ENCODE measurements at places on chromosomes 12 and 14.

DNA sequence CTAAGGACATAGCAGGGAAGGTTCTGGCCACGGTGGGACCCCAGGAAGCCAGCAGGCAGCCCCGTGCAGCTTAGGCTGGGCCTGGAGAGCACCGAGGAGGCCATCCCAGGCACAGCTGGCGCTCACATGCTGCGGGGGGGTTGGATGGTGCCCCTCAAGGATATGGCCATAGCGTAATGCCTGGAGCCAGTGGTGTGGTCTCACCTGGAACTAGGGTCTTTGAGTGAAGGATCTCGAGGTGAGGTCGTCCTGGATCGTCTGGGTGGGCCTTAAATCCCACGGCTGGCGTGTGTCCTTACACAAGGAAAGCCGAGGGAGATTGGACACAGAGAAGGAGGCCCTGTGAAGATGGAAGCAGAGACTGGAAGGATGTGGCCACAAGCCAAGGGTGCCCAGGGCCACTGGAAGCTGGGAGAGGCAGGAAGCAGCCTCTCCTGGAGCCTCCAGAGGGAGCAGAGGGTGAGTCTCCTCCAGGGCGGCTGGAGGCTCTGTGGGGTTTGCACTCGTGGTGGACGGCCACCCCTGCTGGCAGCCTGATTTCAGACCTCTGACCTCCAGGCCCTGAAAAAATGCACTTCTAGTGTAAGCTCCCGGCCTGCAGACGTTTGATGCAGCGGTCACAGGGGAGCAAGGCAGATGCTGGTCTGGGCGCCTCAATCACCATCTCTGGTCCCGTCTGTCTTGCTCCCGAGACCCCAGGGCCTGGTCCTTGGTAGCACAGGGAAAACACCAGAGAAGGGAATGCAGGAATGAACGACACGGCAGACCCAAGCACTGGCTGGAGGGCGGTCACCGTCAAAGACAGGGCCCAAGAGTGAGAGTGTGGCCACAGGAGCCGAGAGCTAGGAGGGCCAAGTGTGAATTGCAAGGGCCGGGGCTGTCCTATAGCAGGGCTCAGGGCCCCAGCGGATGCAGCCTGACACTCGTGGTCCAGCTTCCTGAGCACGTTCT lies 218.6 kb downstream of the KIF26A start:
- DNase-seq: no peak

GRCh38 chr12:50248883-50249282 lies 34.4 kb downstream of the LIMA1 start:
- DNase-seq: no peak

DNA sequence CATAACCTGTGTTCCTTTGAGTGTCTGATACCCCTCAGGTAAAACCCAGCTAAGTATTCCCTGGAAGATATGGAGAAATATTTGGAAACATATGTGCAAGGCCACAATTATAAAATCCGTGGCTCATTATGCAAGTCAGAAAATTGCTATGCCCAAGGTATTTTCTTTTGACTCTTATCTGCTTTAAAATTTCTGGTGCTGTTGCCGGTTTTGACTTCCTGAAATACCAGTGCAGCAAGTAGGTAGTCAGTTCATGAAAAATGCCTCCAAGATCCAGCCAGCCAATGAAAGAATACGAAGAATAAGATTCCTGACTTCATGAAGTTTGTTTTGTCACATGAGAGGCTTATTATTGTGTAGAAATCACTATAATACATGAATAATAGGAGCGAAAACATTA lies 20.2 kb upstream of the FUT8 start:
- DNase-seq: no peak

DNA sequence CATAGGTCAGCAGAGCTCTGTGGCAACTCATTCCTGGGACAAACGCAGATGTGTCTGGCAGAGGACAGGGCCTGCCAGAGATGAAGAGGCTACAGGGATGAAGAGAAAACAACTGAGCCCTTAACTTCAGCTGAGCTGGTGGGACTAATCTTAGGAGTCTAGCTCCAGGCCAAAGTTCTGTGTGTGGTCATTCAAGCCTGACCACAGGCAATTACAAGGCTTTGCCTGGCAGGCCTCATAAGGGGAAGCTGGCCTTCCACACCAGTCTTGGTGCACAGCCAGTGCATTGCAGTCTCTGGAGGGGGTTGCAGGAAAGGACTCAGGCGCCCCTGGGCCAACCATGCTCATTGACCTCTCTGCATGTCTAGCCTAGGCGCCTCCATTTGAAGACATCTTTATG lies 127.6 kb upstream of the DAAM1 start:
- DNase-seq: no peak

DNA sequence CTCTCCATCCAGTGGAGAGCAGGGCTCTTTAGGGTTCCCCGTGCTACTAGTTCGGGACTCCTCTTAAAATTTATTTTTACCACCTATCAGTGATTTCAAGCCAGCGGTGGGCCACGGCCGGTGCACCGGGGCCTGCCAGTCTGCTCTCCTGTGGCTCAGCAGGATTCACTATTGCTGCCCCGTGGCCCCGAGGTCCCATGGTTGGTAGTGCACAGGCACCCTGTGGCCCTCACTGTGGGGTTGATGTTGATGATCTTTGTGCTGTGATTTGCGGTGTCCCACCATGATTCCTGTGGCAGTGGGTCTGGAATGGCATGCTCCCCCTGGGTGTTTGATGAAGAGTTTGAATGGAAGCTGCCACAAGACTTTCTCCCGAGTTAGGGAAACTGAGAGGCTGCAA lies 12.6 kb upstream of the MEG3 start:
- no peak for DNase-seq

- peak; percentile 65 for DNase-seq
These were observed 34.0 kb downstream of the EGLN3 start for GRCh38 chr14:33916663-33917565.

DNA sequence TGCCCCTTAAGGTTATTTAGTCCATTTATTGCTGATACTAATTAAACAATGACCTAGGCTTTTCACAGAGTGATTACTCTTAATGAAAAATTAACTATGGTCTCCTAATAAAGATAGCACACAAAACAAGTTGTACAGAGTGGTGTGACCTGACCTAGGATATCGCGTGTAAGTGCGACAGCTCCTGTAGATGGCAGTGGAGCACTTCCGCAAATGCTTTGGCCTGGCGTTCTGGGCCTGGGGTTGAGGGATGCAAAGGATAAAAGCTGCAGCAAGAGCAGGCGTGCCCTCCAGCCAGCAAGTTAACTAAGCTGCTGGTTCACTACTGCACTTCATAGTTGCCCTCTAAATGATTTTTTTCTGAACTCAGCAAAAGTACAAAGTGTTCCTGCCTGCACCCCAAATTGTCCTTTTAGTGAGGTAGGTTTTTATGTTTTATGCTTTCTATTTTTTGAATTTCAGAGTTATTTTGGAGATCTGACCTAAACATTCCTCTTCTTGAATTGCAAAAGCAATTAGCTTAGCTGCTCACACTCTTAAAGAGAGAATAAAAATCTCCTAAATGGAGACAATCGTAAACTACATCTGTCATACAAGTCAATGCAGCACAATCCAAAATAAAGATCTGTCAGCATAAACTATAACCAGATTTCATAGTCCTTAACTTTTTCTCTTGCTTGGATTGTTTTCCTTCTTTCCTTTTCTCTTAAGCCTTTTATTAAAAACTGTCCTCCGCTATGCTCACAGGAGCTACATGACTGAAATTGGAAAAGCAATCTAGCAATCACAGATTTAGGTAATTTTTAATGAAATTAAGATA lies 379.6 kb downstream of the LRIG3 start:
- DNase-seq: peak; percentile 29

DNA sequence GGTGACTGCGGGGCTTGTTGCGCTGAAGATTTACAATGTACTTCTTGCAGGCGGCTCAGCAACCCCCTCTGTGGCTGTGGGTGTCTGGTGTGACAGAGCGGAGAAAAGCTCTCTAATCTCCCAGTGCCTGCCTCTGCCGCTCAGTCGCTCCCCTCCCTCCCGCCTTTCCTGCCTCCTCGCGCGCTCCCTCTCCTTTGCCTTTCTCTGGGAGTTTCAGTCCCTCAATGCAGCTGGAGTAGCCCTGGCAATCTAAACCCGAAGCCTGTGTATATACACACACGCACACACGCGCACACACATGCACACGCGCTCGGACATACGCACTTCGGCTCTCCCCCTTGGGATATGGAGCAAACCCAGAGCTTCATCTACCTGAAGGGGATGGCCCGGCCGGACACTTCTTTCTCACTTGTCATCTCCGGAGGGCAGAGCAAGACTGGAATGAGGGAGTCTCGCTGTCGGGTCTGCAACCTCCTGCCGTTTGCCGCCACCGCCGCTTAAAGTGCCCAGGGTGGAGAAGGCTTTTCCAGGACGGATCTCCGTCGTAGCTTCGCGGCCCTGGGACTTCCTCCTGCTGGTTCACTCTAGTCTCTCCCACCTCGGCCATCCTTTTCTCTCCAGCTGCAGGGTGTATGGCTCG lies 599 bp upstream of the TRHDE start:
- no peak for DNase-seq

GRCh38 chr14:31945074-31945613 lies 132.0 kb upstream of the ARHGAP5 start:
- no peak for DNase-seq

DNA sequence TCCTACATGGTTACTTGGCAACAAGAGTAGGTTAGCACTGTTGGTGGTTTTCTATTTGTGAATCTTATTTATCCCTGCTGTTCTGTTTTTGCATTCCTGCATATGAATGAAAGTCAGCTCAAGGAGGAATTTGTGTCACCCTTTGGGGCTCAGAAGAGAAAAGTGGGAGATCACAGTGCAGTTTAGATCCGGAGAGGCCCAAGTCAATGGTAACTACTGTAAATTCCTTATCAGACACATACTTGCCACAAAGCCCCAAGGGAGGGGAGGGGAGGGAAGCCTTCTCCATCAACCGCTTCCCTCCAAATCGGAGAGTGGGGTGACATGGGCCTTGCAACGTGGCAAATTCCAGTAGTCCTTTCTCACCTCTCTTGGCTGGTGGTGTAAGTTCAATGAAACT lies 15.0 kb downstream of the GSG1 start:
- DNase-seq: no peak

DNA sequence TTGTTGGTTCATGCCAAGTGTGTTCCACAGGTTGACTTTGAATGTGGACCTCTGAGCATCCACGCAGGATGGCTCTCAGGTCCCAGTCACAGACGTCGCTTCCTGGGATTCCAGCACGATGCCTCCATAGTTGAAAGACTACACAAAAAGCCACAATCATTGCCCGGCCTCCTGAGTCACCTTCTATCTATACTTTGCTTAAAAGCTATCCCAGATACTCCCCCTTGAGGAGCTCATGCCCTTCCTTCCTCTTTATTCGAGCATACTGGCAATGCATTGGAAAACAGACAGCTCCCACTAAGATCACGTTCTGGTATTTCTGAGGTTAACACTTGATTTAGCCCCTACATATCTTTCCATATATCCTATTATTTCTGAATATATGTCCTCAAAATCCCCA lies 40.1 kb downstream of the ZNF664 start:
- no peak for DNase-seq

DNA sequence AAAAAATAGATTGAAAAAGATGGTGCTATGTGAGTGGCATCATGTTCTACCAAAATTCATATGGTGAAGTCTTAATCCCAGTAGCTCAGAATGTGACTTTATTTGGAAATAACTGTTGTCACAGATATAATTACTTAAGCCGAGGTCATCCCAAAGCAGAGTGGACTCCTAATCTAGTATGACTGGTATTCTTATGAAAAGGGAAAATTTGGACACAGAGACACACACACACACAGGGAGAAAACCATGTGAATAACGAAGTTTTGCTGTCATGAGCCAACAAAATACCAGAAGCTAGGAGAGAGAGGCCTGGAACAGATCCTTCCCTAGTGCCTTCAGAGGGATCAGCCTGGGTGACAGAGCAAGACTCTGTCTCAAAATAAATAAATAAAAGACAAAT lies 62.6 kb downstream of the FAR2 start:
- DNase-seq: no peak

- no peak for DNase-seq
These were observed 22.8 kb downstream of the FMNL3 start for GRCh38 chr12:49684310-49684854.

- no peak for DNase-seq
These were observed 106.7 kb upstream of the TMPO start for GRCh38 chr12:98408681-98409080.

- DNase-seq: no peak
These were observed 51.0 kb downstream of the SPPL3 start for GRCh38 chr12:120853188-120853587.

GRCh38 chr14:31206536-31207286 lies 882 bp downstream of the HECTD1 start:
- no peak for DNase-seq

- DNase-seq: no peak
These were observed 3.2 kb downstream of the PLXNC1 start for GRCh38 chr12:94151582-94151981.

DNA sequence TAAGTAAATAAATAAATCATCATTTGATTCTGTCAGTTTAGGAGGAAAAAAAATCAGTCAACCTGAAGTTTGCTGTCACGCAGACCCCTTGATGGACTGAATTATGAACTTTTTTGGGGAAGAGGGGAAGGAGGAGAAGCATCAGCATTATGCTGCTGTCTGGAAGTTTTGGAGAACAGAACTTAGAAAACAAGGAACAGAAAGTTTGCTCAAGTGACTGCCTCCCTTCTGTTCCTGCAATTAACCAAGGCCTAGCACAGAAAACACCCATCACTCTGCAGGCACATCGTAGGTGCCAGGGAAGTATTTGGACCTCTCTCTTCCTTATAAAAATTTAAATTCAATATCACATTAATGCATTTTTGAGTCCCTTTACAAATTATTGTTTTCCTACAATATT lies 283.8 kb downstream of the VRK1 start:
- DNase-seq: no peak

All from GDM1 (cell line).